ENCODE measurements at places on chromosomes 3 and 15.

GRCh38 chr3:109023656-109024254 is 70.1 kb upstream of the GUCA1C start:
- DNase-seq, result peak; percentile 34

DNA sequence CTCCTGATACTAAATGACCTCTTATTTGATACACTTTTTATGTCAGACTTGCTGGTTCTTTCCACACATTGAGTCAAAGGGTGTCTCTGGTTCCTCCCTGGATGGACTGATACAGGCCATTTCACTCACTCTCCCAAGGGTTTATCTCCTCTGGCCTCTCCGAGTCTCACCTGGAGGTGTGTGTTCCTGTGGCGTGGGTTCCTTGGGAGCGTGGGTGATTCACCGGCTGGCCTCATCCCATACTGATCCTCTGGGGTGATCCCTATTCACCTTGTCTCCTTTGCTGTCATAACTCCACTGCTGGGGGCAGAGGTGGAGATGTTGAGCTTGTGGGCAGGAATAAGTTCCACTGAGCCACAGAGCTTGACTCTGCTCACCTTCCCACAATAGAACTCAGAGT is 61.1 kb downstream of the ST6GAL1 start:
- DNase-seq, result no peak

DNA sequence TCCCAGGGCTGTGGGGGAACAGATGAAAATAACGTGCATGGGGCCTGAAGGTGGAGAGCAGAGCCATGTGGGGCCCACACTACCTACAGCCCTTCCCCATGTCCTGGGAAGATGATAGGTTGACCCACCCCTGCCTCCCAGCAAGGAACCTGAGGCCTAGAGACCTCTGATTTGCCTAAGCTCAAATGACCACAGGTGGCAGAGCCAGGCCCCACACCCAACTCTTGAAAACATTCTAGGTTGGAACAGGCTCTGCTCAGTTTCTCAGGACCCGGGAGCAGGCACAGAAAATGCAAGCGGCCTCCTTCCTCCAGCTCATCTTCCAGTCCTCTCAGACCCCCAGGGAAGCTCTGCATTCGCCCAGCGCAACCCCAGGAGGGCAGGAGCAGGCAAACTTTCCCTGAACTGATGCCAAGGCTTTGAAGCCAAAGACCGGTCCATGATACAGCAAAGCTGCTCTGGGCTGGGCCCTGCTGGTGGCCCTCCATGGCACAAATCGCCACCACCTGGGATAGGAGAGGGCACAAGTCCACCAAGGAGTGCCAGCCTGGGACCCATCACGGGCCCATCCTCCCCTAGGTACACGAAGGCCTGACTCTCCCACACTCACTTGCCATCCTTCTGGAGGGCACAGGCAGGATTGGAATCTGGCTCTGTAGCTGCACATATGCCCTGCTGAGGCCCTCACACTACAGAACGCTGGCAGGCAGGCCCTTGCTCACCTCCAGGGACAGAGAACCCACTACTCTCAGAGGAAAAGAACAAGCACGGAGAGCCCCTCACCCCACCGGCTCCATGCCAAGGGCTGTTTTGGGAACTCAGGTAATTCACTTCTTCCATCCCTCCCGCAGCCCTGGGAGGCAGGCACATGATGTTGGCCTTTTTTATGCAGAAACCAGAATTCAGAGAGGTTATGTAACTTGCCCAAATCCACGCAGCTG is 51.0 kb upstream of the FURIN start:
- no peak for DNase-seq

DNA sequence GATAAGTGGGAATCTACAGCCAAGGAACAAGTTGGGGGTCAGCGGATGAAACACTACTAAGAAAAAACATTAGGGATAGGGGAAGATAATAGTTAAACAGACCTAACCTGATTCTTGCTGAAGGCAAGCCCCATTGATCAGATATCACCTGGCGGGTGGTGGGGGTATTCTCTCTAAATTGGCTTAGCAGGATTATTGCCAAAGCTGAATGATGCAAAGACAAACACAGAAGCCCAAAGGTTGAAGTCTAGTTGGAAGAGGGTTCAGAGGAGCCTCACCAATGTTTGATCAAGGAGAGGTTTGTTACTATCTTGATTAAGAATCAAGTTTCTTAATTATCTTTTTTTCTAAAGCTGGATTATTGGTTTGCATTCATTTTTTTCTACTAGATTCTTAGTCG is 371.9 kb upstream of the CNTN4 start:
- no peak for DNase-seq

DNA sequence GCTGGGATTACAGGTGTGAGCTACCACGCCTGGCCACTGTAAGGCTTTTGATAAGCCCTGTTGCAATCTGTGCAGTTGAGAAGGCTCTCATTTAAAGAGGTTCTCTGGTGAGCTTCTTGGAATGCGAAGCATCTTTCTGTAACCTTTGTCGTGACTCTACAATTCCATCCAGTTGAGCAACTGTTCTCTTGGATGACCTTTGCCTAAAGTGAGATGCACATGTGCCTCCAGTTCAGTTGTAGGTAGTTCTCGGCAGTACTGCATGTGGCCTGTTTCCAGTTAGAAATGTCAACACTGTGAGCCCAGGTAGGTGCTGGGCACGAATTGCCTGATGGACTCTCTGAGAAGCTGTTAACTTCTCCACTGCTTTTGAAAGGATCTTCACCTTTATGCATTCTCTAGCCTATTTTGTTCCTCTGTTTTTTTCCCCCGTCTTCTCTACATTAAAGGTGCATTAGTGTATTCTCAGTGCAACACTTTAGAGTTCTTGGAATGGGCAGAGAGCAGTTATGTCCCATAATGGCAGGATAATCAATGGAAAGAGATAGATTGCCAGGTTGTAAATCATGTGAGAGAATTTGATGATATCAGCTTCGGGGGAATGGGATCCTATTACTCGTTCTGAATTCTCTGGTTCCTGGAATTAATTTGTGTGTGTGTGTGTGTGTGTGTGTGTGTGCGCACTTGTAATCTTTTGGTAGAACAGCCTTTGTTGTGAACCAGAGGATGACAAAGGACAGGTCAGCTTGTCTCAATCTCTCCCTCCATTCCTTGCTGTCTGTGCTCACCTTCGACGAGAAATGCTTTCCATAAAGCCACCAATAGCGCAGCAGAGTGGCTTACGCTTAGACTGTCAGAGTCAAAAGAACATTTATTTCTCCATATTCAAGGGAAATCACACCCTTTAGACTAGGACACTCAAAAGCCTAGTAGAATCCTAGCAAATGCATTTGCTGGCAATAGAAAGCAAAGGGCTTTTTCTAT is 51.1 kb downstream of the PTPRG start:
- DNase-seq, result peak; percentile 31
